ENCODE measurements at places on chromosomes 6 and 20. TPM values are rescaled to one million over a fixed set of nuclear protein-coding genes. Genes with fewer than 3 reads are reported as not detected.

Gene SIRPB2
- total RNA-seq, result 3.0 TPM

Gene OR2J3
- not detected for total RNA-seq

DNA sequence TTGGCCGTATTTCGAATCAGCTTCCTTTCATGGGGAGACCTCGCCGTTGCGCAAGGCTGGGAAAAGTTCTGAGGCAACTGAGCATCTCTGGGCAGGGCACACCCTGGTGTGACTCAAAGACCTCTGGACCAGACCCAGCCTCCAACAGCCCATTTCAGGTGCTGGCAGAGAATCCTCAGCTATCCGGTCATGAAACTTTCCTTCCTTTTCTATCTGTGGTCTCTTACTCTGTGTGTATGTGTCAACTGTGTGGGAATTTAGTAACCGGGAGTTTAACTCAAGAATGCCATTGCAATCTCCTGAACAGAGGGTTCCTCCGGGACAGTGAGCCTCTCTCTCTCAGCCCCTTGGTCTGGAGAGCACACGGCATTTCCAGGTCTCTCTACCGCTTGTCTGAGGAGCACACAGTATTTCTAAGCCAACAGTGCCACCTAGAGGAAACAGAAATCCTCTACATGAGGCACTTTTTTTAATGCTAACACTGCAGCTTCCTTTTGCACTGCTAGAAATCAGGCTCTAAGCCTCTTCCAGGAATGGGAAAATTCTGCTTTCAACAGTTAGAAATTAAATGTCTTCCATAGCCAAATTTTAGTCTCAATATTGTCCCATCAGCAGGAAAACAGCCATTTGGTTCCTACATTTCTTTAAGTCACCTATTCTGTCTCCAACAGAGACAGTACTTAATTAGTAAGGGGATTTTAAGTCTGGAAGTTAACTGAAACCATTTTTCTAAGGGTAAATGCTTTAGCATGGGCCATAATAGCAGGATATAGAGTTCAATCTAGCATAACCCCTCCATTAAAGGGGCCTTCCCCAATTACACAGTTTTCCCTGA lies 32.7 kb downstream of the PLN start:
- DNase-seq, result no peak

Gene FLOT1
- total RNA-seq, result 163 TPM

DNA sequence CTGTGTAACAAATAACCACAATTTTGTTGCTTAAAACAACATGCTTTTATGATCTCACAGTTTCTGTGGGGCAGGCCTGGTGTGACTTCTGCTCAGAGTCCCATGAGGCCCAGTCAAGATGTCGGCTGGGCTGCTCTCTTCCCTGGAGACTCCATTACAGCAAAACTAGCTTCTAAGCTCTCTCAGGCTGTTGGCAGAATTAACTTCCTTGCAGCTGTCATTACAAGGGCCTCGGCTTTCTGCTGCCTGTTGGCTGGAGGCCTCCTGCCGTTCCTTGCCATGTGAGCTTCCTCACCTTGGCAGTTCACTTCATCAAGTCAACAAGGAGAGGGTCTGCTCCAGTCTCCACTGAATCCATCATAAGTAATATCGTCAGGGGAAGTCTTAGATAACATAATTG lies 659.2 kb downstream of the PRKN start:
- DNase-seq, result no peak

GRCh38 chr6:108675226-108676200 lies 114.8 kb downstream of the FOXO3 start:
- no peak for DNase-seq

Gene MACROD2
- 5.9 TPM for total RNA-seq

- no peak for DNase-seq
Observed at GRCh38 chr6:27505209-27506027, 32.5 kb upstream of the ZNF184 start.

Gene LIN28B
- not detected for total RNA-seq

DNA sequence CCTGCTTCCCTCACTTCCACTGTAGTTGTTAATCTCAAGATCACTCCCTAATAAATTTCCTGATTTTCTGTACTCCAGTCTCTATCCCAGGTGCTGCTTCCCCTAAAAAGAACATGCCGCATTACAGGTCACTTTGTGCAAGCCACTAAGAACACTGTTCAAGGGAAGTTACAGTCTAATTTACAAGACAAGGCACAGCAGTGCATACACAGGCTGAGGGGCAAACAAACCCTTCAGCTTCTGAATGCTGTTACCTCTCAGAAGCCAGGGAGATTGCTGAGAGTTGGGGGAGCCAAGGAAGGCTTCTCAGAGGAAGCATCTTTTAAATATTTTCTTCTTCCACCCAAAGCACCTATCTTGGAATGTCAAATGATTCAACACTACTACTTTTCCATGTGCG lies 445.3 kb upstream of the FLRT3 start:
- no peak for DNase-seq

DNA sequence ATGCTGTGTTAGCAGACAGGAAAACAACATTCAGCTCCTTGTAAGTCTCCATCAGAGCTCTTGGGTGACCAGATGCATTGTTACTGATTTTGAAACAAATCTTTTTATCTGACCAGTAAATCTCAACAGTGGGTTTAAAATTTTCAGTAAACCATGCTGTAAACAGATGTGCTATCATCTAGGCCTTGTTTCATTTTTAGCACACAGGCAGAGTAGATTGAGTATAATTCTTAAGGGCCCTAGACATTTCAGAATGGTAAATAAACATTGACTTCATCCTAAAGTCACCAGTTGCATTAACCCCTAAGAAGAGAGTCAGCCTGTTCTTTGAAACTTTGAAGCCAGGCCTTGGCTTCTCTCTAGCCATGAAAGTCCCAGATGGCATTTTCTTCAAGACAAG lies 237.2 kb upstream of the BMP2 start:
- no peak for DNase-seq
